ENCODE measurements at places on chromosomes 12 and 14.
A peak's percentile ranks its signal among the peaks of the same experiment; 100 is the strongest.

- no peak for DNase-seq
These were observed 5.2 kb downstream of the KRAS start for GRCh38 chr12:25245491-25245890.

GRCh38 chr12:16076970-16077522 is 165.9 kb downstream of the DERA start:
- no peak for DNase-seq

DNA sequence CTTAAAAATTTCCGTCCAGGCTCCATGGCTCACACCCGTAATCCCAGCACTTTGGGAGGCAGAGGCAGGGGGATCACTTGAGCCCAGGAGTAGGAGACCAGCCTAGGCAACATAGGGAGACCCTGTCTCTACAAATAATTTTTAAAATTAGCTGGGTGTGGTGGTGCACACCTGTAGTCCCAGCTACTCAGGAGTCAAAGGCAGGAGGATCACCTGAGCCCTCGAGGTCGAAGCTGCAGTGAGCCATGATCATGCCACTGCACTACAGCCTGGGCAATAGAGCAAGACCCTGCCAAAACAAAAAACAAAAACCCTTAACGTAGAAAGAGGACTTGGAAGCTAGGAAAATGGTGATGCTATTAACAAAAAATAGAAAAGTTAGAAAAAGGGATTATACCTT is 2.0 kb upstream of the HECTD1 start:
- no peak for DNase-seq

GRCh38 chr14:71289536-71289935 is 382.3 kb downstream of the PCNX1 start:
- no peak for DNase-seq

- peak; percentile 78 for DNase-seq
These were observed at the start of gene SCARB1 for GRCh38 chr12:124863416-124864325. Gene SCARB1, minus strand, starts transcription at chr12:124863864. Its CDS starts 144 bp downstream, at chr12:124863720.

DNA sequence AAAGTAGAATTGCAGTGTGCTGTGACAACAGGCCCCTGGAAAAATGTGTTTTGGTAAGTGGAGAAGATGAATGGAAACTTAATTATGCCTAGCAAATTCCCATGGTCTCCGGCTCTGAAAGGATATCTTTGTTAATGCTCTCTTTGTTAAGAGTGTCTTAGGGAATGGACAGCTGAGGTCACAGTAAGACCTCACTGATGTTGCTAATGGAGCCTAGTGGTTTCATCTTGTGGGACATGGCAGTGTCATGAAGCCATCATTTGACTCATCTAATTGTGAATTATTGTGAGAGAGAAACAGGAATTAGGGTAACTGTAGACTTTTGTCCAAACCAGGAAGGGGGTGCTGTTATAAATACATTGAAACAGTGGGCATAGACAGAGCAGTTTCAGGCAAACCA is 330.3 kb downstream of the TMTC2 start:
- no peak for DNase-seq

GRCh38 chr12:57455374-57456144 is 452 bp downstream of the INHBE start:
- no peak for DNase-seq

GRCh38 chr12:126095748-126096510 is 1030.7 kb downstream of the AACS start:
- no peak for DNase-seq

- no peak for DNase-seq
These were observed 101.5 kb downstream of the RPAP3 start for GRCh38 chr12:47604221-47604873.

GRCh38 chr12:31819427-31819826 is 90.6 kb upstream of the AMN1 start:
- no peak for DNase-seq

GRCh38 chr14:51674294-51675002 is 22.7 kb downstream of the FRMD6 start:
- no peak for DNase-seq

- DNase-seq = no peak
These were observed 144.1 kb downstream of the RPAP3 start for GRCh38 chr12:47561746-47562145.

- no peak for DNase-seq
These were observed 257.5 kb upstream of the HMGA2 start for GRCh38 chr12:65566751-65567150.

DNA sequence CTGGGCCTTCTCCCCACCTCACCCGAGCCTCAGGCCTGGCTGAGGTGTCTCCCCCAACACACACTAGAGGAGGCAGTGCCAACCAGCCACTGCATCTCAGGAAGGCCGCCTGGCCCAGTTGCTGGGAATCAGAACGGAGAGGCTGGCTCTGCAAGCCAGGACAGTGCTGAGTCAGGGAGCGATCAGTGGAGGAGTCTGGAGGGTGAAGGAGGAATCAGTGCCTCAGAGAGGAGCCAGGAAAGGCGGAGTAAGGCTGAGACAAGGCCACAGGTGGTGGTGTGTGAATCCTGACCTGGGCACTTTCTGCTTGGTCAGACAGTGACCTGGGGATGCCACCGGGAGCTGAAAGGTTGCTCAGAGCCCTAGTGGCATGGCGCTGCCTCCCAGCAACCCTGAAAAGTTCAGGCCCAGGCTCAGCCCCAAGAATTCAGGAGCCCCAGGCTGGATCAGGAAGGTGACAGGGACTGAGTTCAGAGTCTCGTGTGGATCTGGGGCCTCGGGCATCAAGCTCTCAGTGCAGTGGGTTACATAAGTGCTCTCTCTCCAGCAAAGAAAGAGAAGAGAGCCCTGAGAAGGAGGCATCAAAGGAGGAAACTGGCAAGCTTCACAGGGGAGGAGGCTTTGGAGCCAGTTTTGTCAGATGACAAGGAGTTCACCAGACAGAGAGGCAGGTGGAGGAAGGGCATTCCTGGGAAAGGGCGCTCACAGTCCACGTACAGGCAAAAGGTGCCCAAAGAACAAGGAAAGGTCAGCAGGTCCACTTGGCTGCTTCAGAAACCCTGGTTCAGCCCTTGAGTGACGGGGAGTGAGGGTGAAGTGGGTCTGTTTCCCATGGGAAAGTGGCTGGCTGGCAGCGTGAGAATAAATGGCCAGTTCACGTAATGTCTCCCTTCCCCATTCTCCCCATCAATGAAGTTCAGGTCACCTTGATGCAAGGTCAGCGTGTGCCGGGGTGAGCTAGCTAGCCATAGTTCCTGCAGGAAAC is 87.8 kb downstream of the ZFP36L1 start:
- no peak for DNase-seq

DNA sequence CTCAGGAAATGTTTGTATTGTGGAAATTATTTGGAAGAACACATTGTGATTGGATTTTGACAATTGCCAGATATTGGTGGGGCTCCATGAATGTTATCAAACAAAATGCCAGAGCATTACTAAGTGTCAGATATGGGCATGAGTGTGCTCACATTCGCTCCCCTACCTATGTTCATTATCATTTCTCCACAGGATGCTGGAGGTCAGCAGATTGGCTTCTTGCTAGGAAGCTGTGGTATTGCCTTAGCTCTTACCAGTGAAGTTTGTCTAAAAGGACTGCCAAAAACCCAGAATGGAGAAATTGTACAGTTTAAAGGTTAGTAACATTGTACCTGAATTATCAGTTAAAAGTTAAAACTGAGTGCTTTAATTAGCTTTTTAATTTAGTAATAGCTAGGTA is 78.3 kb upstream of the ATF1 start:
- DNase-seq = no peak

DNA sequence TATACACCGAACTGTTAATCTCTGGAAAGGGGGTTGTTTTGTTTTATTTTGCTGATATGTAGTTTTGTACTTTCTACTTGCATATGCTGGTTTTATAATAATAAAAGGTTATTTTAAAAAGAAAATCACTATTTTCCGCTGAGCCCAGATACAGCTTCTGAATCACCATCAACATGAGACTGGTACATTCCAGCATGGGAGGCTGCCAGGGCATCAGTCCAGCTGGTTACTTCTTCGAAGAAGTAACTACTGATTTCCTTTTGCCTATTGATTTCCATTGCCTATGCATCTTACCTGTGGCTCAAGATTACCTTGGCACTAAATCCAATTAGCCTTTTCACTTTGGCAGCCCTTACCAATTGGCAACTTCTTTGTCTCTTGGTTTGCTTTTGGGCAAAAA is 11.7 kb upstream of the OSBPL8 start:
- DNase-seq = no peak

DNA sequence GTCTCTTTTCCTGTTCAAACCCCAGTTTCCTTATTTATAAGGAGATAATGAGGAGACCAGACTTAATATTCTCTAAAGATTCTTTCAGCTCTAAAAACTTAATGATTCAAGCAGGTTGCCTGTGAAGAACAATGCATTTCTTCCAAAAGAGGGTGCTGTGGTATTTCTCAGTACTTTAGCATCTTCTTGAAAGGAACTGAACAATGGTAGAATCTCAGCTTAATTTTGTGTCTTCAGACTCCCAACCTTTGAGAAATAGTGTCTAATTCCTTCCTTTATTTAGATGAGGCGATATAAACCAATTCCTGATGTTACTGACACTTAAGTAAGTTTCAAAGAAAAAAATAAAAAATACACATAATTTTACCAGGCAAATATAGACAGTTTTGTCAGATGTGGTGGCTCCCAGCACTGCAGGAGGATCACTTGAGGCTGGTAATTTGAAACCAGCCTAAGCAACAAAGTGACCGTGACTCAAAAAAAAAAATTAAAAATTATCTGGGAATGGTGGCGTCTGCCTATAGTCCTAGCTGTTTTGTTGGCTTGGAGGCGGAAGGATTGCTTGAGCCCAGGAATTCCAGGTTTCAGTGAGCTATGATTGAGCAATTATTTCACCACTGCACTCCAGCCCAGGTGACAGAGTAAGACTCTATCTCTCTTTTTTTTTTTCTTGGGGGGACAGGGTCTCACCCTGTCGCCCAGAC is 76.9 kb upstream of the PSMA6 start:
- no peak for DNase-seq

GRCh38 chr14:104316723-104317491 is 178.5 kb downstream of the KIF26A start:
- no peak for DNase-seq

DNA sequence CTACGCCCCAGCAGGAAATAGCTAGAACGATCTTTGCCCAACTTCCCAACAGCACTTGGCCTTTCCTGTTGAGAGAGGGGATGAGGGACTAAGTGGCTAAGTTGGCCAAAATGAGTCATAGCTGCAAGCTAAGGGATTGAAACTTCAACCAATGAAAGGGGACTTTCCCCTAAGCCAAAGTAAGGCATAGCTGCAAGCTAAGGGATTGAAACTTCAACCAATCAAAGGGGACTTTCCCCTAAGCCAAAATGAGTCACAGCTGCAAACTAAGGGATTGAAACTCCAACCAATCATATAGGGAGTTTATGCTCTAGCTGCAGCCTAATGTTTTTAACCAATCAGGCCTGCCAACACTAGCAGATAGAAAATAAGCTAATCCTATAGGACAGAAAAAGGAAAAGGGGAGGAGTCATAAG is 100.5 kb upstream of the SSTR1 start:
- DNase-seq = peak; percentile 10

DNA sequence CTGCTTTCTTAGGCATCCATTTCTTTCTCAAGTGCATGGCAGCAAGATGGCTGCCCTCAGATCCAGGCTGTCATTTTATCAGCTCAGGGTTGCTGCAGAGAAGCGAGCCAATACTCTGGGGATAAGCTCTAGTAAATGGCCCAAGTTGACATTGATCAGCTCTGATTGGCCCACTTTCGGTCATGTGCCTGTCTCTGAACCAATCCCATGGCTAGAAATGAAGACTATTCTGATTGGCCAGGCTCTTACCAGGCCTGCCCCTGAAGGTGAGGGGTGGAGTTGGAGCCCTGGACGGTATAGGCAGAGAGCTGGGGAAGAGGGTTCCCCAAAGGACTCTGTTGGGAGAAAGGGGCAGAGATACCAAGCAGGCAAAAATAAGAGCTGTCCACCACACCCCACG is 41.4 kb downstream of the MYO1H start:
- no peak for DNase-seq

- DNase-seq = no peak
These were observed 34.4 kb upstream of the MANSC4 start for GRCh38 chr12:27814411-27814810.

GRCh38 chr14:26255213-26255612 is 342.6 kb downstream of the NOVA1 start:
- no peak for DNase-seq

DNA sequence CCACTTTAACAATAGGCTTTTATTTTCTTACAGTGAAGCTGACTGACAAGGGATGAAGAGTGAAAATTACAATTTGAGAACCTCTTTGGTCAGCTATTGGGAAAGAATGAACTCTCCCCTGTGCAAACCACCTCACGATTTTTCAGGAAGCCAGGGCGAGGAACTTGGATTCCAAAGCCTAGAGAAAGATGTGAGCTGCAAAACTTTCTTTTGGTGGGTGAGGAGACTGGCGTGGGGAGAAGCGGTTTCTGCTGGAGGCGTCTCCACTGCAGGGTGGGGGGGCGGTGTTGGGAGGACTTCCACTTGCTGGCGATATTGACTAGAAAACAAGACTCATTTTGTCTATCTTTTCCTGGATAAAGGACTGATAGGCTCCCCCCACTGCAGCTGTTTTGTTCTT is 59.3 kb upstream of the VRK1 start:
- DNase-seq = no peak

DNA sequence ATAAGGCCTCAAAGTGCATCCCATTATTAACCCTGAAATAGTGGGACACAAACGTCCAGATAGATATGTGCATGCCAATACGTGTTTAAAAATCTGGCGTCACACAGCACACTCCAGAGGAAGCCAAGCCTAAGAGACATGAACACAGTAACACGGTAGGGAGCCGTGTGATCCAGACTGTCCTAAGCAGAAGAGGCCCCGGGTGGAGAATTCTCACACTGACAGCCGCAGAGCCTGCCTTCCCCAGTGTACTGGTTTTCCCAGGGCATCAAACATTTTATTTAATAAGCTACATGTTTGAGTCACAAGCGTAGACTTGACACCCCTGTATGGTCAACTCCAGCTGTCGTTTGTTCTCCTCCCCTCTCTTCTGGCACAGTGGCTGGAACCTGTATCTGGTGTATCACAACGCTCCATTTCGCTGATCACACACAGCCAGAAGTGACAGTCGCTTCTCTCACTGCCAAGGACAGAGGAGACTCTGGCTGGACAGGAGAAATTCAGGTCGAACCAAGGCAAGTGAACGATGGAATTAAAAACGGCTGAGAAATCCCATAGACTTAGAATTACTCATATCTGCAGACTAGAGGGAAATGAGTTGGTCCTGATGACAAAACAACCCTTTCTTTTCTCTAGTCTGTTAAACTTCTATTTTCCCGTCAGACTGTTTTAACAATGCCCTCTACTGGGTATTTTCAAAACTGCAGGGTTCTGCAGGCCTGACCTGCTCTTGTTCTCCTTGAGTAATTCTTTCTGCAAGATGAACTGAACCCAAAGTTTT is 359.9 kb downstream of the RGS6 start:
- DNase-seq = peak; percentile 4

- DNase-seq = no peak
These were observed 268.0 kb upstream of the TMEM132C start for GRCh38 chr12:127998988-127999387.

GRCh38 chr14:103887170-103887501 is 39.8 kb upstream of the PPP1R13B start:
- DNase-seq = no peak

Measured in T-helper 2 cell treated with Interferon-gamma antibody and Interleukin-4, amounts not matched to agents 5 μg/mL and 100 μg/mL, for 36 hours (primary cell).